ENCODE measurements at places on chromosomes 1 and 21.
A peak's percentile ranks its signal among the peaks of the same experiment; 100 is the strongest.

GRCh38 chr21:46093668-46094400 lies 4.1 kb upstream of the COL6A2 start:
- no peak for DNase-seq

DNA sequence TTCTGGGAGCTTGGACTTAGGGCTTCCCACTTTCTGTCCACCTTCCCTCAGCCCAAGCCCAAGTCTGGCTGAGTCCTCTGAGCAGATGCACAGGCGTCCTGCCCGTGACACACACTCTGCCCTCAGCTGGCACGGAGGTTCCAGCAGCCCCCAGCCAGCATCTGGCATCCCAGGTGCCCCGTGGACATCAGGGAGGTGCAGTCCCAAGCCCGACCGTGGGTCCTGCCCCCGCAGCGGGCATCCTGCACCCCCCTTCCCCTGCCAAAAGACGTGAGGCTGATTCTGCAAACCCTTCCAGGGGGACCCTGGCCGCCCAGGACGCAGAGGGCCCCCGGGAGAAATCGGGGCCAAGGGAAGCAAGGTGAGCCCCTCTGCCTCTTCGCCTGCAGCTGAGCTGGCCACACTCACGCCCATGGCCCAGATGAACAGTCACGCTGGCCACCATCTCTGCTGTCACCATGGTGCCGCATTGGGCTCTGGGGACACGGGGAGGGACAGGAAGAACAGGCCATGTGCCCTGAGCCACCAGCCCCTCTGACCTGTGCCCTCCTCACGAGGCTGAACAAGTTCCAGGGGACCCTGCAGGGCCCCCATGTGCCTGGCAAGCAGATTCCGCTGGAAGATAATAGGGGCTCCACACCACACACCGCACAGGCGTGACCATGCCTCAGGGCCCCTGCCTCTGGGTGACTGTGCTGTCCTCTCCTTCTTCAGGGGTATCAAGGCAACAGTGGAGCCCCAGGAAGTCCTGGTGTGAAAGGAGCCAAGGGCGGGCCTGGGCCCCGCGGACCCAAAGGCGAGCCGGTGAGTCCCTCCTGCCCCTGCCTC lies 20.6 kb downstream of the COL6A2 start:
- DNase-seq: no peak

DNA sequence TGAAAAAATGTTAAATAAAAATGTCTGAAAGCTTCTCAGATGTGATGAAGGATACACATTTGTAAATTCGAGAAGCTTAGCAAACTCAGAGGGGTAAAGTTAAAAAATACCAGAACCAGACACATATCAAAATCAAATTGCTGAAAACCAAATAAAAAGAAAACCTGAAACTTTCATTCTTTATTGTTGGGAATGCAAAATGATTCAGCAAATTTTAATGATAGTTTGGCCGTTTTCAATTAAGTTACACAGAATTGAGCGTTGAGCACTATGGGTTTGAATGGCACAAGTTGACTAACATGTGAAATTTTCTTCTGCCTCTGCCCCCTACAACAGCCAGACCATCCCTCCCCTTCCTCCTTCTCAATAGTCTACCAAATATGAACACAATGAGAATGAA lies 33.5 kb upstream of the GRIK1 start:
- DNase-seq: no peak

DNA sequence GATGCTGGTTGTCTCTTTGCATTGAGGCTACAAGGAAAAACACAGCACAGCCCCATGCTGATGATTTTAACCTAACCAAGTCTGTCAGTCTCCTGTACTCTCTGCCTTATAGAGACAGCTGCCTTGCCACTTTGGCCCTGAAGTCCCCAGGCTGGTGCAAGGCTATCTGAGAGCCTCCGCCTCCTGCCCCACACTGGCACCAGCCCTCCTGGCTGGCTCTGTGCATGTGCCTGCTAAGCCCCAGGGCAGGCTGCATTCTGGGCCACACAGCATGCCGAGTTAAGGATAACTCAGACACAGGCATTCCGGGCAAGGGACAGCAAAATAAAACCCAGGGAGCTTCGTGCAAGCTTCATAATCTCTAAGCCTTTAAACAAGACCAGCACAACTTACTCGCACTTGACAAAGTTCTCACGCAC lies 910 bp downstream of the RUNX1 start:
- peak; percentile 45 for DNase-seq

- no peak for DNase-seq
Observed at GRCh38 chr1:61888808-61889207, 146.5 kb downstream of the PATJ start.

GRCh38 chr1:63920154-63921117 lies 146.6 kb downstream of the ROR1 start:
- no peak for DNase-seq

DNA sequence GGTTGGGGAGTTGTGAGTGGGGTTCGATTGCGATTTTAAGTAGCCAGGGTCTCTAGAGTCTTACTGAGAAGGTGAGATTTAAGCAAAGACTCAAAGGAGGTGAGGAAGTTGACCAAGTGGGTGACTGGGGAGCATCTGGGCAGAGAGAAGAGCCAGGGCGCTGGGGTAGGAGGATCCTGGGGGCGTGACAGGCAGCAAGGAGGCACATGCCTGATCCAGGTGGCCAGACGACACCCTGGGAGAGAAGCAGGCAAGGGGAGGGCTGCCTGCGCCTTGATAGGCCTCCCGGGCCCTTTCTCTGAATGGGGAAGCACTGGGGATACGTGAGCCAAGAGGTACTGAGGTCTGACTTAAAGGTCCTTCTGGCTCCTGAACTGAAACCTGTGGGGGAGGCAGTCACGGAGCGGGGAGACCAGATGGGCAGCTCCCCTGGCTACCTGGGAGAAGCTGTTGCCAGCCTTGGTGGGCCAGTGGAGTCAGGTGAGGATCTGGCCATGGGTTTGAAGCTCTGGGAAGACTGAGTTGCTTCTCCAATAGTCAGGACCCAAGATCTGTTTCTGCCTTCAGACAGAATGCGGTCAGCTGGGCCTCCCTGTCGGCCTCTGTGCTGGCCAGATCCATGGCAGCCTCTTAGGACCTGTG lies 5.4 kb downstream of the ZBTB48 start:
- peak; percentile 8 for DNase-seq

DNA sequence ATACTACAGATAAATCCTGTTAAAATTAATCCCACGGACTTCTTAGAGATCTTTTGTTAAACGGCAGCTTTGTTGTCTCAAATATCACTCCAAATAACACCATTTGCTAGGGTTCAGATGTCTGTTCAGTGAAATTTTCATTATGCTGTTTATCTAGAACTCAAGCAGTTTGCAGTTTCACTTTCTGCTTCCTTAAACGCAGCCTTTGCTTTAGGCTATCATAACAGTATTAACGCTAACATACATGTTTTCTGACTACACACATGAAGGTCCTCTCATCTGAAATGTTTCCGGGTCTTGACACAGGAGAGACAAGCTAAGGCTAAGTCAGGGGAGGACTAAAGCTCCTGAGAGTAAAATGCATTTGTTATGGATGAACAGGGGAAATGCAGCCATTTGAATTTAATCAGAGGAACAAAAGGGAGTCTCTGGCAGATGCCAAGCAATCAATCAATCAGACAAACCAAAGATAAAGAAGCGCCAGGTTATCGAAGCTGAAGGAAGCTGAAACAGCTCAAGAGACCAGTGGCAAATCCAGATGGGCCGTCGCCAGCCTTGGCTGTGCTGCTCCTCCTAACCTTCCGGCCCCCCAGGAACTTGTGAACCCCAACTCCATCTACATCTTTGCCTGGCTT lies 16.9 kb downstream of the CCSAP start:
- DNase-seq: no peak

DNA sequence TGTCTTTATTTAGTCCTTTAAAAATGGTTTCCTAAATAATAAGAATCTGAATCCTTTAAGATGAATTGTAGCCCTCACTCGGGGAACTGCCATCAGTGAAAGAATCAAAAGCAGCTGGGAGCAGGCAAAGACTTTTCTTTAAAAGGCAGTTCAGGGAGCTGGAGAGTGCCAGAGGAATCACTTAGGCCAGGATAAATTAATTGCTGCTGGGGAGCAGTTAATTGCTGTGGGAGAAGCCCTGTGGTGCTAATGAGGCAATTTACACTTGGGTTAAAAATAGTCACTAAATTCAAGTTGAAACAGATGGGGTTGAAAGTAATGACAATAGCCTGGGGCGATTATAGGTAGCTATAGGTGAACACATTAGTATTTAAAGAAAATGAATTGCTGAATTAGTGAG lies 38.7 kb upstream of the COL24A1 start:
- DNase-seq: no peak

DNA sequence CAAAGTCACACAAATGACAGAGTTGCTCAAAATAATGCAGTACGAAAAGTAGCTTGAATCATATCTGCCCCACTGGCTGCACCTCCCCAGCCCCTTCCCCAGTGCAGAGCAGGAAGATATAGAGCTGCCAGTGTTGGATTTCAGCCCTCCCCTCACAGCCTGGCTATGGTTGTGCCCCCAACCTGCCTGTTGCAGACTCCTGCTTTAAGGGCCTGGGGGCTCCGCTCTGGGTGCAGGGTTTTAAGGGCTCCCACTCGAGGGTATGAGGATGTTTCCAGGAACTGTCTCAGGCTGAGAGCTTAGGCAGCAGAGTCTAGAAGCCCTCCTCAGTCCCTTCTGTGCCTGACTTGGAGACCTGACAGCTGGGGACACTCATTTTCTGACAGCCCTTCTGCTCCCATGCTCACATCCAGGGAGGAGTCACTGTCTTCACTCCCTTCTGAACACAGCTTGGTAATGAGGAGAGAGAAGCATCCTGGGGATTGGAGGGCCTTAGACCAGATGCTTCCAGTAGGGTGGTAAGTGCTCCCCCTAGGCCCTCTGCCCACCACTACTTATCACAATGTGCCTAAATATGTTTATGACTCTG lies 4.6 kb downstream of the S100A9 start:
- no peak for DNase-seq

GRCh38 chr1:162578936-162579335 lies 17.4 kb downstream of the UAP1 start:
- DNase-seq: no peak

GRCh38 chr1:110727246-110727645 lies 52.5 kb upstream of the KCNA3 start:
- no peak for DNase-seq

GRCh38 chr1:238469146-238469631 lies 578.5 kb upstream of the ZP4 start:
- DNase-seq: no peak

DNA sequence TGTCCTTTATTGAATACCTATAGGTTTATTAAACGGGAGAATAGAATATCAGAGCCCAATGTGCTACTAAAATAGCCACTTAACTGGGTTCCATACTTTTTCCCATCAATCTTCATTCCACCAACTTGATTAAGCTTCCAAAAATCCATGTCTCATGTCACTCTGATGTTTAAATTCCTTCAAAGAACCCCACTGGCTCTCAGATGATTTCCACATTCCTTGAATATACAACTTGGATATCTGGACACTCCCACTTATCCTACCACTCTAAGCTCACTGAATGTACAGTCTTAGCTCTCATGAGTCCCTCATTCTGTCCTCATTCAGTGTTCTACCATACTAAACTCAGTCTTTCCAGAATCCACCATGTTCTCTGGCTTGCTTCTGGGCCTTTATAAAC lies 21.1 kb downstream of the COL11A1 start:
- DNase-seq: no peak

DNA sequence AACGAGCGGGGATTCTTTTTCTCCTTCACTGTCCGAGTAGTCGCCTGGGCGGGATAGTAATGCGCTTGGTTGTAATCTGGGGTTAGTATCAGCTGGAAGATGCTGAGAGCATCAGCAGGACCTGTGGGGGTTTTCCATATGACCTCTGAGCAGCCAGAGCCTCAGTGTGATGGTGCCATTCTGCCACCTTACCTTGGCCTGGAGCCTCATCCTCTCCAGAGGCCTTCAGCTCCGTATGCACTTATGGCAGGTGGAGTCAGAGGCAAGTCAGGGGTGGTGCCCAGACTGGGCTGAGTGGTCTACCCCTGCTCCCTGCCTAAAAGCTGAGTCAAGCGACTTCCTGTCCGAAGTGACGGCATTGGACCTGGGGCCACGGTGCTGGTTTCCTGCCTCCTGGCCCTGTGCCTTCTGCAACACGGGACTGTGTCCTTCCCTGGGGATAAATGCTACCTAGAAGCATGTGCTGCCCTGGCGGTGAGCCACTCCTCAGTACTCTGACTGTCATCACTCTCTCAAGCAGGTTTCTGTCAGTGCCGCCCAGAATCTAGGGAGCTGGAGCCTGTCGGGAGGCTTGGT lies 24.7 kb downstream of the TENT5C start:
- DNase-seq: no peak

- no peak for DNase-seq
Observed at GRCh38 chr1:181222972-181223505, 134.5 kb downstream of the IER5 start.

GRCh38 chr1:63663873-63664272 lies 70.7 kb downstream of the PGM1 start:
- DNase-seq: no peak

DNA sequence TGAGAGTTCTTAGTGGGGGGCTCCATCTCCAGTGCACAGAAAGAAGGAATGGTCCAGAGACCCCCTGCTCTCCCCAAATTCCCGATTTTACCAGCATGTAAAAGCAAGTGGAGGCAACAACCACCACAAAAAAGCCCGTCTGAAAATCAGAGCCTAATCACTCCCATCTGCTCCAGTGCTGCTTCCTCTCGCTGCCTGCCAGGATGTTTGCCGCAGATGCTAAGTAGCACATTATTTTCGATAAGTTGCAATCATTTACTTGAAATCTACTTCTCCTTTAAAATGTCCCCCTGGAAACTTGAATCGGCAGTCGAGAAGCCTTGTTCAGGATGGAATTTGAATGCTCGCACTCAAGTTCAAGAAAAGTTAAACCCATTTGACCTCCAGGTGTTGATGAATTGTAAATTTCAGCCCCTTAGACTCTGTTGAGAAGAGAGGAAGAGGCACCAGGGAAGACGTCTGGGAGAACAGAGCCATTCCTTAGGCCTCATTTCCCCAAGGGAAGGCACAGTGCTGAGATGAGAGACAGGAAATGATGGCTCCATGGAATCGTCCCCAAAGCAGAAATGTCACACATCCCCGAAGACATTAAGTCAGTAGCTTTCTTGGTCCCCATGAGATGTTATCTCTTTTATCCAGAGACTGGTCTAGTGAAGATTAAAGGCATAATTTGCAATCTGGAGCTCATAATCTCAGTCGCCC lies 221.3 kb downstream of the PBX1 start:
- DNase-seq: no peak

- no peak for DNase-seq
Observed at GRCh38 chr1:99877568-99877967, 27.4 kb downstream of the AGL start.

DNA sequence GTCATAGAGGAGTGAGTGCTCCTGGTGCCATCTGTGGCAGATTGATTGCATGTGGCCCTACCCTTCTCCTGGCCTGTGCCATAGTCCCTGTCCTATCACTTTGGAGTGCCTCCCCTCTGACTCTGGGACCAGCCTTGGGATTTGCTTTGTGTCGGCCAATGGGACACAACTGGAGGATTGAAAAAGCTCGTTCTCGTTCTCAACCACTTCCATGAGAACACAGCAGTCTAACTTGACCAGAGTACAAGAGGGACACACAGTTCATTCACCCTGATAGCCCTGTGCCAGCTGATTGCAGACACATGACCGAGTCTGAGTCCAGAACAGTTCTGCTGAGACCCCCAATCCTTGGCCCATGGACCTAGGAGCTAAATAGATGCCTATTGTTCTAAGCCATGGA lies 47.8 kb downstream of the C1orf198 start:
- DNase-seq: no peak

GRCh38 chr1:24051206-24051945 lies 60.6 kb downstream of the MYOM3 start:
- DNase-seq: no peak

- DNase-seq: no peak
Observed at GRCh38 chr1:203050826-203051225, 24.5 kb downstream of the PPFIA4 start.

- no peak for DNase-seq
Observed at GRCh38 chr1:56773341-56774066, 45.7 kb downstream of the FYB2 start.
